ENCODE measurements at places on chromosomes 11 and 22.

DNA sequence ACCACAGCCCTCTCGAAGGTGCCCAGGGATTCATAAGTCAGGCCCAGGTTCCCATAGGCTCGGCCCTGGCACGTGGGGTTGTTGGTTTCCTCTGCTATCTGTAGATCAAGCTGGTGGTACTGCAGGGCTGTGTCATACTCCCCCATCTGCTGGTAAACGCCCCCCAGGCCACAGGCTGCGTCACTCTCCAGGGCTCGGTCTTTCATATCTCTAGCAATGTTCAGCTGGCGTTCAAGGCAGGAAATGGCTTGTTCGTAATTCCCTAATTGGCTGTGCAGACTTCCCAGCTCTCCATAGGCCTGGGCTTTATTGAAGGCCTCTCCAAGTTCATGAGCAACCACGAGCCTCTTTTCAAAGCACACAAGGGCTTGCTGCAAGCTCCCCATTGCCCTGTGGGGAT is 186.4 kb upstream of the PITPNB start:
- no peak for DNase-seq

DNA sequence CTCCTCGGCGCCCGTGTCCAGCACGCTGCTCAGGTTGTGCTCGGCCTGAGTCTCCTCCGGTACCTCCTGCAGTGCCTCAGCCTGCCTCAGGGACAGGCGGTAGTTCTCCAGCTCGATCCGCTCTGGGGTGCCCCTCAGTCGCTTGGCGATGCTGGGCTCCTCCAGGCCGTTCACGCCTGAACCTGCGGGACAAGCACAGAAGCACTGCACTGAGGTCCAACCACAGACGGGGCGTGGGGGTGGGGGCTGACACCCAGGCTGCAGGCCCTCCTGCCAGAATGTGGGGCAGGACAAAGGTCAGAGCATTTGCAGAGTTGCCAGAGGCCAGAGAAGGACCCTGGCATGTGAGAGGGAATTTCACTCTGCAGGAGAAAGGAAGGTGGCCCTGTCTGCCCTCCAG is 67.6 kb upstream of the BID start:
- no peak for DNase-seq

DNA sequence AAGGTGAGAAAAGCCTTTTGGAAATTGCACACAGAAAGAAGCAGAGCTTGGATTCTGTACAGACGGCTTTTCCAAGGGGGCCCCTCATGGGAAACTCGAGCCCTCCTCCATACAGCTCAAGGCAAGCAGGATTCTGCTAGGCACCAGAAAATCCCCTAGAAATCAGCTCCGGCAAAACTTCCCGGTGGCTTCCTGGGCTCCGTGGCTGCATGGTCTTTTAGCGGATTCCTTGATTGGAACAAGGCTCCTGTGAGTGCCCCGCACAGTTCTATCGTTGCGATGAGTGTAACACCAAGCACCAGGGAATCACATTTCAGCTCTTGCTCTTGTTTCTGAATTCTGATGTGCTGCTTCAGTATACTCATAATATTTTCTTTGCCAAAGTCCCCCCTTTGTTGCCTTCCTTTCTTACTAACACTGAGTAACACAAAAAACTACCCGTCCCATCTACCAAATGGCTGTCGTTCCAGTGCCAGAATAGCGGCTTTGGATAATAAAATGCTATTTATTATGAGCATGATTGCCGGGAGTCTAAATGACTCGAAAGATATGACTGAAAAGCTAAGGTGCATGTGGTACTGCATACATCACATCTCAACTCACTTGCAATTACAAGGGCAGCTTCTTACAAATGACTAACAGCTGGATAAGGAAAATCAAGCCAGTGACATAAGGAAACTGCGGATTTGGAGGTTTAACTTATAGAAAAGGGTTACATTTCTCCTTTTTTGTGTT is 494.1 kb downstream of the DLG2 start:
- DNase-seq = no peak

GRCh38 chr22:42581762-42582716 is 28.3 kb downstream of the SERHL2 start:
- peak; percentile 79 for DNase-seq

DNA sequence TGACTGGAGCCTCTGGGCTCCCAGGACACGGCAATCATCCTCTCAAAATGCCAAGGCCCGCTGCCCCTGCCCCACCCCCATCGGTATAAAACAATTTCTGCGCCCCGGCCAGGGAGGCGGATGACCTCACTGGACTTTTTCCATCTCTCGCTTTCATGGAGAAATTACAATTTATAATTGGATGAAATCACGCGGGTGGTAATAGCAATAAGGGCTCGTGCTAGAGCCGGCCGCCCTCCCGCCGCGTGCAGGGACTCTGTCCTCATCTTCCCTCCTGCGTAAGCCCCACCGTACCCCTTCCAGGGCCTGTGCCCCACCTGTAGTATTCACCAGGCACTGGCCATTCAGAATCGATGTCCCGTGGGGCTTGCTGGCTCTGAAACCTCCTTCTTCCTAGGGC is 64.5 kb downstream of the MACROD1 start:
- no peak for DNase-seq

GRCh38 chr11:79018371-79018849 is 422.4 kb downstream of the TENM4 start:
- no peak for DNase-seq

GRCh38 chr22:50060441-50061140 is 2.5 kb upstream of the TTLL8 start:
- DNase-seq = no peak

GRCh38 chr11:132650969-132651720 is 881.2 kb downstream of the OPCML start:
- no peak for DNase-seq

DNA sequence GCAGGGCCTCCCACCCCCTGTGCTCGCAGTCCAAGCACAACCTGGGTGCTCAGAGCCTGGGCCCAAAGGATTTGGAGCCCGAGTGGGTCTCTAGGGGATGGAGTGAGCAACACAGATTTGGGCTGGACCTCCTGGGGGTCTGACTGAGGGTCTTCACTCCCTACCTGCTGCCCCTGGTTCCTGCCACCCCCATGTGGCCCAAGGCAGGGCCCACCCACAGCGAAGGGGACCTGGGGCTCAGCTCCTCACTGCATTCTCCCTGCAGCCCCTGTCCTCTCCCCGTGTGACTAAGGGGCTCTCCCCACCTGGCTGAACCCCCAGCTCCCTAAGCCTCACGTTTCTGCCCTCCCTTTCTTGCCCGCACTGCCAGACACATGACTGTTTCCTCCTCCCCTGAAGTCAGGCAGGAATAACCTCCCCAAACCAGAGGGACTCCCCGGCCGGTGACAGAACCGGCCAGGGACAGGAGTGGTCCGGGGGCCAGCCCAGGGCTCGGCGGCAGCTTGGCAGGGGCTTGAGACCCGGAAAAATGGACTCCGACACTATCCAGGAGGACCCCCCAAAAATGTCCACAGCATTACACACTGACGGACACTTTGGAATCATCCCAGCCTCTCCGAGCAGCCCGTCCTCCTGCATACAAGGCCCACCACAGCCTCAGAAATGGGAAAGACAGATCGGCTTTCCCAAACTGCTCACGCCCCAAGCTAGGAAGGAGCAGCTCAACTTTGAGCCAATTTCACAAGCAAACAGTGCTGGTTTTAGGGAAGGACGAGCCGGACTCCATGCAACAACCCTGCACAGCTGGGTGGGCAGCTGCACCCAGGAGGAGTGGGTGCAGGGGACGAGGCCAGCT is 57.8 kb downstream of the BRD1 start:
- no peak for DNase-seq

GRCh38 chr22:42891696-42892095 is 34.6 kb upstream of the ARFGAP3 start:
- DNase-seq = no peak

DNA sequence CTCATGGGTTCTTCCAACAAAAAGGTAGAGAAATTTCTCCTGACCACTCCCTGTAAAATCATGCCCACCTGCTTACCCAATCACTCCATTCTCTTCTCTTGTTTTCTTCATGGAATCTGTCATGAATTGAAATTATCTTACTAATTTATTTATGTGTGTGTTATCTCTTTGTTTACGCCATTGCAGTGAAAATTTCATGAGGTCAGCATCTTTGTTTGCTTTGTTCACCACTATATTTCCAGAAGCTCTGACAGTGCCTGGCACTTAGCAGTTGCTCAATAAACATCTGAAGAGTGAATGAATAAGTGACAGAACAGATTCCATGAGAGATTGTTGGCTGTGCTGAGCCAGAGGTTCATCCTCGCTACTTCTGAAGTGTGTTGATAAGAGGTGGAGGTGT is 329.5 kb downstream of the NXPE2 start:
- no peak for DNase-seq

- no peak for DNase-seq
Observed at GRCh38 chr11:14334893-14335292, 24.1 kb downstream of the RRAS2 start.

DNA sequence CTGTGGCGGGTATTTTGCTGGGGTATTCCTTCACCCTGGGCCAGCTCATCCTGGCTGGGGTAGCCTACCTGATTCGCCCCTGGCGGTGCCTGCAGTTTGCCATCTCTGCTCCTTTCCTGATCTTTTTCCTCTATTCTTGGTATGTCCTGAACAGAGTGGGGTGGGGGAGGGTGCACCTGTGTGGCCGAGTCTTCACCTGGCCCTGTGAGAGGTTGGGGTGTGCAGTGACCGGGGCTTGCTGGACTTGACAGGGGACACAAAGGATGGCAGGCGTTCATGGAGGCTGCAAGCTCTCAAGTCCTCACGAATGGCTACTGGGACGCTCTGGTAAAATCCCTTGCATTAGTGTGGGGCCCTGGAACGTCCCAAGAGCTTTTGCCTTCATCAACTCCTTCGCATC is 39.3 kb downstream of the CAPN1 start:
- no peak for DNase-seq

- DNase-seq = no peak
Observed at GRCh38 chr11:44235765-44236201, 74.2 kb downstream of the ALX4 start.

- DNase-seq = no peak
Observed at GRCh38 chr22:40627612-40628011, 8.9 kb downstream of the MRTFA start.

- no peak for DNase-seq
Observed at GRCh38 chr11:70625582-70626518, 227.5 kb downstream of the CTTN start.

DNA sequence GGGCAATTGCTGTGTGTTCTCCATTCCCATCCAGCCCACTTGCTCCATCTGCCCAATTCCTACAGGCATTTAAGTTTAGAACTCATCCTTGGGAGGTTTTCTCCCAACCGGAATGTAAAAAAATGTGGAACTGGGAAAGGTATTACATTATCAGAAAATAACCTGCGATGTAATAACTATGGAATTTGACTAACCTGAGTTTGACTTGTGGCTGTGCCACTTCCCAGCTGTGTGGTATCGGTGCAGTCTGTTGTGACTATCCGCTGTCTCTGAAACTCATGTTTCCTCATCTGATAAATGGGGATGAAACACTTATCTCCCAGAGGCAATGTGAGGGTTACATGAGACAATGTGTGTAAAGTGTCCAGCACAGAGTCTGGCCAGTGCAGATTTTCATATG is 77.6 kb downstream of the TENM4 start:
- no peak for DNase-seq

- peak; percentile 83 for DNase-seq
Observed at GRCh38 chr11:75547617-75548058, 14.4 kb upstream of the SERPINH1 start.

DNA sequence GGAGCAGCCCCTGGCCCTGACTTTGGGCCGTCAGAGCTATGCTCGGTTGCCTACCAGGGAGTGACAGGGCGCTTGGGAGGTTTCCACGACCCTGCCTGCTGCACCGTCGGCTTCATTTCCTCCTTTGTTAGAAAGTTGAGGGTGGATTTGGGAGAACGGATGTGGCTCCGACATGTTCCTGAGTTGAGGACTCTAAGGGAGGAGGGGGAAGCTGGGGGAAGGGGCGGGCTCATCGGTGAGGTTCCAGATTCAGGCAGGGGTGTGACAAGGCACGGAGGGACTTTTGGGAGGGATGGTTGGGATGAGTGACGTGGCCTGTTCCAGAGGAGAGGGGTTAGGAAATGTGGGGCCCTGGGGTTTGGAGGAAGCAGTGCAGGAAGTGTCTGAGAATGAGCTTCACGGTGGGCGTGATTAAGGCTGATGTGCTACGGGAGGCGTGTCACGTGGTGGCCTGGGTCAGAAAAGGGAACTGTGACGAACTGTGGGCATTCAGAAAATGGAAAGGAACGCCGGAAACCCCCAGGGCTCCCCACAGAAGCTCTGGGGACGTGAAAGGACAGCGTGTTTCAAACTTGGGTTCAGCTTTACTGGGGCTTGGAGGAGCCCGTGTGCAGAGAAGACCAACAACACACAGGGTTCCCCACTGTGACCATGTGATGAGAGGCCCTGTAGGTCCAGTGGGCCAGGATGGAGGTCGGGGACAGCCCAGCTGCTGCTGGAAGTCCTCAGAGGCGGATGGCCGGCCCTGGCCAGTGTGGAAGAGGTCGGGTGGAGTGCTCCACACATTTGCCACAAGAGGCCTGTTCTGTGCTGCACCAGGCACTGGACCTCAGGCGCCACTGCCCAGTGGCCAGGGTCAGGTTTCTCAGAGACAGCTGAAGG is 2.8 kb downstream of the PARVB start:
- DNase-seq = no peak

DNA sequence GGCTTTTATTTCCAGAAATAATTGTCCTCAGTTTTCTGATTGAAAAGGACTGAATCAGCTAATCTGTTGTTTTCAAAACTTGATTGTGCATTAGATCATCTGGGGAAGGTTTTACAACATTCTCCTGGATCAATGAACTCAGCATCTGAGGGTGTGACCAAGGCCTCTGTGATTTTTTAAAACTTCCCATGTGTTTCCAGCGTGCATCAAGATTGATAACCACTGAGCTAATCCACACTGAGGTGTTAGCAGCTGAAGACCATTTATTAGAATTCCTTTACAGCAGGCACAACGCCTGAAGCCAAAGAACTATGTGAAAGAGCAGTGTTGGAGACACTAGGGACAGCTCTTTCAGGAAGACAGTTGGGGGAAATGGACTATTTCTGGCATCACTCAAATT is 10.2 kb downstream of the VSTM5 start:
- DNase-seq = no peak
